Stimulated activated naive CD8-positive, alpha-beta T cell treated with anti-CD3 and anti-CD28 coated beads, Interleukin-15, Interleukin-2, amounts not matched to agents 100 U/mL and 50 U/mL, for 24 hours (primary cell): ENCODE measurements at places on chromosomes 6 and 20.

- no peak for DNase-seq
Observed at GRCh38 chr6:142412241-142412640, 110.4 kb downstream of the ADGRG6 start.

DNA sequence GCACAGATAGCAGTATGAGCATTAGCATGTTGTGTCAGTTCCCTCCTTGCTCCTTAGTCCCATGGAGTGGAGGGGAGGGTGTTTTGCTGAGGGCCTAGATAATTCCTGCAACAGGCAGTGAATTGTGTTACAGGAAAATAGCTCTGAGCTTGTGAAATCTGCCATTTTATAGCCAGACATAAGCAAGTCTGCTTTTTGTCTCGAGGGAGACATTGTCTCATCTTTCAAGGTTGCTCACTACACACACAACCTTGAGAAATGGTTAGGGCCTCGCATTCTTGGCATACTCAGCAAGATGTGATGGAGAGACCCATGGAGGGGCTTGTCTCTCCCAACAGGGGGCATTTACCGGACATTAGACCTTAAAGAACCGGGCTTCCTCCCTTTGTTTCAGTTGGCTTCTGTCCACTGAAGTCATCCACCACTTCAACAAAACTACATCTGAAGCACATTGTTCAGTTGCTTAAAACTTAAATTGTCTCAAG, 108.0 kb upstream of the FOXO3 start:
- no peak for DNase-seq

DNA sequence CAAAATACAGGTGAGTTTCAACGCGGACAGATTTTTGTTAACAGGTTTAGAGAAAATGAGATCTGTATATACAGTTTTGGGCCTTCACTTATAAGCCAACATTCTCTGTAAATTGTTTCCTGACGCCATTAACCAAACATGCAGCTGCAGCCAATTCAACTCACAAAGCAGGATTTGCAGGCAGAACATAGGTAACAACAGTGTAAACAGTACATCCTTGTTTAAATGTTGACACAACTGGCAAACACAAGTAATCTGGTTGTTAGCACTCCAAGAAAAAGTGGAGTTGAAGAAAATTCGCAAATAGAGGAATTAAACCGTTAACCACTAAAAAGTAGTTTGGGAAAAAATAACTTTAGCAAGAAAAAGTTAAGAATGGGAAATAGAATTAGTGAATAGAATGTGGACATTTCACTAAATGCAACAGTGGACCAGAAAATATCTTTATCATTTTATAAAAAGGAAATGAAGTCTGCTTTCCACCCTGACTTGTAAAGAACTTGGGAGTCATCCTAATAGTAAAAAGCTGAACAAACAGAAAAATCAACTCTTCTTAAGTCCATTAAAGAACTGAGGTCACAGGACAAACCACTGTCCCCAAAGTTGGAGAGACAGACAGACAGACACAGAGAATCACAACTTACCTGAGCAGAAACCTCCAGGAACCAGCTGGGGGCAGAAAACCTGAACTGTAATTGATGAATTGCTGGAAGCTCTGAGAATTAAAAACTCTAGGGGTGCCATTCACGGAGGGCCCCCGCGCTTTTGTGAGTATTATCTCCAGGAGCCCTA, 10.1 kb downstream of the SMIM28 start:
- no peak for DNase-seq

DNA sequence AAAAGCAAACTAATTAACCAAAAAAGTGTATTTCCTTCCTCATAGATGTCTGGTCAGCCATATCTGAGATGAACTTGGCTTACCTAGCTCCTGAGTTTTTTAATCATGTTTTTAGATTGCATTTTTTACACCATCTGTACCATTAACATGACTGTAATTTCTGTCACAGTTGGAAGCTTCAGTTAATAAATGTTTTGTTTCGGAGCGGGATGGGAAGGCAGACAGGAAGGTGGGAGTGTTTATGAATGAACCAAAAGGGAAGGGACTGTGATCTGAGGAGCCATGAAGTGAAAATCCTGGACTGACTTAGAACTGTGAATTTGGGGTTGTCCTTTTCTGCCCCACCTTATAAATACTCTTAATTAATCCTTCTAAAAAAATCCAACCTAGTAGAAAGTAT, 445.6 kb upstream of the SOX4 start:
- no peak for DNase-seq

GRCh38 chr6:129696028-129696418, 14.0 kb downstream of the ARHGAP18 start:
- no peak for DNase-seq

DNA sequence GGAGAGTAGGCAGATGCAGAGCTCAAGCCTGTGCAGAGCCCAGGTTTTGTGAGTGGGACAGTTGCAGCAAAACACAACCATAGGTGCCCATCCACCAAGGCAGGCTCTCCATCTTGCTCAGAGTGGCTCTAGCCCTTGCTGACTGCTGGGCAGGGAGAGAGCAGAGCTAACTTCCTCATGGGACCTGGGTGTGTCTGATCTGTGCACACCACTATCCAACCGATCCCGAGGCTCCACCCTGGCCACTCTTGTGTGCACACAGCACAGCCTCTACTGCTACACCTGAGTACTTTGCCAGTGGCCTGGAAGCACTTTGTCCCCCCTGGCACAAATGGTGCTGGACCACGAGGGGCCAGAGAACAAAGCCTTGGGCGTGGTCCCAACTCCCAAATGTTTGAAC, 7.9 kb upstream of the DEFB125 start:
- no peak for DNase-seq

DNA sequence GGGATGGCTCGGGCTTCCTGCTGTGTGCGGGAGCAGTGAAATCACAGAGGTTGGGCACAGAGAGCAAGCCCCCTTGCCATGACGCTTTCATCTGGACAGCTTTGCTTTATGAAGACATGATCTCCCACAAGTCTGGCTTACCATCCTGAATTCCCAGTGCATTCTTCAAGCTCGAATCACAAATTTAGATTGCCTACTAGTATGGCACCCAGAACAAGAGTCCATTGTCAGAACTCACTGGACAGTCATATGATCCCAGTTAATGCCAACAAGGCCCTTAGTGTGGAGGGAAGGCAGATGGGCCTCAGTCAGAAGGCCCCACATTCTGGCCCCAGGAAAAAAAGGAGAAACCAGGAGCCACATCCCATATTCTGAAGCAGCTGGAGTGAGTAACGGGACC, 147.3 kb upstream of the FOXQ1 start:
- no peak for DNase-seq

DNA sequence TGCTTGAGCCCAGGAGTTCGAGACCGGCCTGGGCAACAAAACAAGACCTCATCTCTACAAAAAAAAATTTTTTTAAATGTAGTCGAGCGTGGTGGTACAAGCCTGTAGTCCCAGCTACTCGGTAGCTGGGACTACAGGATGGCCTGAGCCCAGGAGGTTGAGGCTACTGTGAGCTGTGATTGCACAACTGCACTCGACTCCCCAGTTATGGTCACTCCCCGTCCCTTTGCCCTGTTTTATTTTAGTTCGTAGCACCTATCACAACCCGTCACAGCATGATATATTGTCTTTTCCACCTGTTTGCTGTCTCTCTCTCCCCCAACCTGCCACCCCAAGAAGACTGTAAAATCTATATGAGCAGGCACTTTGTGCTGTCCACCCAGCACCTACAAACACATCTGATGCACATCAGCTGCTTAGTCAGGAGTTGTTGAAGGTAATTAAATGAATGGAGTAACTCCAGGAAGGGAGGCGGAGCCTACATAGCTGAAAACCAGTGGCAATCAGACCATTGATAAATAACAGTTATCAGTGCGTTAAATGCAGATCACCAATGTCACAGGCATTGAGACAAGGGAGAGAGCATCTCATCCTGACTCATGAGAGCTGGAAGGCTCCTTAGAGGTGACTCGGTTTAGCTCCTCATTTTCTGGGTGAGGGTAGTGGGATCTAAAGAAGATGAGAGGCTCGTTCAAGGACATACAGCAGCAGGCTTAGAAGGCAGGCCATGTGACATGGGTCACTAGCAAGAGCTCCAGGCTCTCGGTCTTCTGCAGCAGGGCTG, 14.4 kb upstream of the XRN2 start:
- DNase-seq, result no peak

GRCh38 chr6:53918854-53919510, 124.2 kb downstream of the LRRC1 start:
- no peak for DNase-seq

GRCh38 chr6:142183351-142183750, 36.3 kb downstream of the VTA1 start:
- no peak for DNase-seq

DNA sequence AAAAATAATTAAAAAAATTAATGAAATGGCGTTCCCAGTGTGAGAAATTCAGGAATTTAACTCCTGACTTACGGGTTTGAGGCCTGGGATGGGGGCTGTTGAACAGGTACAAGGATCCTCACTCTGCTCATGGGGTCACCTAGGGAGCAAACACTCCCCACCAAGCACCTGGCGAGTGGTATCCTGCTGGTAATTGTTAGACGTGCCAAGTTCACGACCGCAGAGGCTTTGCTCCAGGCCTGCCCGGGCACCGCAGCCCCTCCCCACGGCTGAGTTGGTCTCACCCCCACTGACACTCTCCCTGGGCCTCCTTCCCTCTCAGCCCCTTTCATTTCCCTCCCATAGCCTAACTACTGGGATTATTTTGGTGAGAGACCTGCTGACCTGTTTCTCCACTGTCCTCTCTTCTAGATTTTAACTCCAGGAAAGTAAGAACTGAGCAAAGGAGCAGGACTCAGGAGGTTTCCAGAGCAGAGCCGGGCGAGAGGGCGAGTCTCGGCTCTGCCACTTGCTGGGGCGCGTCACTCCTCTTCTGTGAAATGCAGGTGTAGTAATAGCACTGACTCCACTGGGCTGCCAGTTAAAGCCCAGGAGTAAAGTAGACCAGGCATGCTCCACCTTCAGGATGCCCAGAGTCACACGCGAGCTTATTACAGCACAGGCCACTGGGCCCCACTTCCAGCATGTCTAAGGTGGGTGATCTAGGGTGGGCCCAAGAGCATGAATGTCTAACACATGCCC, 22.8 kb downstream of the BMP7 start:
- no peak for DNase-seq
